SK-N-MC (cell line): ENCODE measurements at places on chromosomes 5 and 9.

- DNase-seq, result no peak
Observed at GRCh38 chr5:39209924-39210323, 9.4 kb downstream of the FYB1 start.

DNA sequence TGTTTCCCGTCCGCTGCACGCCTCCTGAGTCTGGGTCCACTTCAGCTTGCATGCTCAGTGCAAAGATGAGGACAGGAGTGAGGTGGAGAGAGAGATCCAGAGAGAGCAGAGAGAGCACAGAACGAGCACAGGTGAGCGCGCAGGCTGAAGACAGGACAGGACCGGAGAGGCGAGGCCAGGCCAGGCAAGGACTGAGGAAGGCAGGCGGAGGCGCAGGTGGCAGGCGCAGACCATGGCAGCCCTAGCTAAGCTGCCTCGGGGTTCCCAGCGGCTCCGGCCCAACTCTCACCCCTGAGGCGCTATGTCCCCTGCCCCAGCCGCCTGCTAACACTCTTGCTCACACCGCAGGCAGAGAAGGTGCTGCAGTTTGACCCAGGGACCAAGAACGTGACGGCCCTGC lies 9.7 kb downstream of the GRIN1 start:
- DNase-seq, result no peak

- DNase-seq, result no peak
Observed at GRCh38 chr9:137543237-137543963, 6.8 kb downstream of the PNPLA7 start.

DNA sequence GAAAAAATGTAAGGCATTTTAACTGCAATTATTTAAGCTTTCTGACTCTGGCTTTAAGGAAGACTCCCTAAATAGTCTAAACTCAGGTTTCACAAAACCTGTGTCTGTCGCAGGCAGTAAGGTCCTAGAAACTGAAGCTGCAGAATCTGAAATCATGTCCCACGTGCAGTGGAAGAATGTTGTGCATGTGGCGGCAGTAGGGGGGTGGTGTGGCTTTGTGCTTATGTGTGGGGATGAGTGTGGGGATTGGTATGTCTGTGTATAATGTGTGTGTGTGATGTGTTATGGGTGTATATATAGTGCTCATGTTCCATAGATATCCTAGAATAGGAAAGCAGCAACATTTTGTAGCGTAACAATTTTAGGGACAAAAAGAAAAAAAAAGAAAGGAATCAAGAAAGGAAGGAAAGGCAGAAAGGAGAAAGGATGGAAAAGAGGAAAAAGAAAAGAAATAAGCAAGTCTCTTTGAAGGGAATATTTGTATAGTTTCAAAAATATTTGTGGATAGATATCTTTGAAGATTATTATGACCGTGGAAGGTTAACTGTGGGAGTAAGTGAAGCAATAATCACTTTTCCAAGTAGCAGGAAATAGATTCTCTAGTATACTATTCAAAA lies 6.6 kb downstream of the ANKDD1B start:
- no peak for DNase-seq

GRCh38 chr5:179827680-179828079 lies 7.0 kb downstream of the SQSTM1 start:
- DNase-seq, result no peak

- no peak for DNase-seq
Observed at GRCh38 chr5:38369692-38370091, 111.3 kb downstream of the EGFLAM start.

DNA sequence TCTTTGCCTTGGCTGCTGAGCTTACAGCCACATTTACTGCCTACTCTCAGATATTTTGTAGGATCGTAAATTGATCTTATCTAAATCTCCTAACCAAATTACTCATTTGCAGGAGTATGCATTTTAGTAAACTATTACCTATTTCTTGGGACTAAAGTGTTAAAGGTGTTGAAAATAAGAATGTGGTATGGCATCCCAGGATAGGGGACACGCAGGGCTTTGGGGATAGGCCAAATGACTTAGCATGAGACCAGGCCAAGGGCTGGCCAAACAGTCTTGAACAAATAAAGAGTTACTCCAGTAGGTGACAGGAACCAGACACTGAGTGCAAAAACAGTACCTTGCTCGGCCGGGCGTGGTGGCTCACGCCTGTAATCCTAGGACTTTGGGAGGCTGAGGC lies 25.1 kb downstream of the TBC1D2 start:
- no peak for DNase-seq

GRCh38 chr5:136123236-136123768 lies 9.3 kb upstream of the SMAD5 start:
- no peak for DNase-seq

DNA sequence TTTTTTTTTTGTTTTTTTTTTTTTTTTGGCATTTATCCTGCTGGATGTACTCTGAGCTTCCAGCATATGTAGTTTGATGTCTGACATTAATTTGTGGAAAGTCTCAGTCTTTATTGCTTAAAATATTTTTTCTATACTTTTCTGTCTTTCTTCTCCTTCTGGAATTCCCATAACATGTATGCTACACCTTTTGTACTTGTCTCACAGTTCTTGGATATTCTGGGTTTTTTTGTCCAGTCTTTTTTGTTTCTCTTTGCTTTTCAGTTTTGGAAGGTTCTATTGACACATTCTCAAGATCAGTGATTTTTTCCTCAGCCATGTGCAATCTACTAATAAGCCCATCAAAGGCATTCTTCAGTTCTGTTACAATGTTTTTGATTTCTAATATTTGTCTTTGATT lies 19.4 kb upstream of the RFK start:
- no peak for DNase-seq

DNA sequence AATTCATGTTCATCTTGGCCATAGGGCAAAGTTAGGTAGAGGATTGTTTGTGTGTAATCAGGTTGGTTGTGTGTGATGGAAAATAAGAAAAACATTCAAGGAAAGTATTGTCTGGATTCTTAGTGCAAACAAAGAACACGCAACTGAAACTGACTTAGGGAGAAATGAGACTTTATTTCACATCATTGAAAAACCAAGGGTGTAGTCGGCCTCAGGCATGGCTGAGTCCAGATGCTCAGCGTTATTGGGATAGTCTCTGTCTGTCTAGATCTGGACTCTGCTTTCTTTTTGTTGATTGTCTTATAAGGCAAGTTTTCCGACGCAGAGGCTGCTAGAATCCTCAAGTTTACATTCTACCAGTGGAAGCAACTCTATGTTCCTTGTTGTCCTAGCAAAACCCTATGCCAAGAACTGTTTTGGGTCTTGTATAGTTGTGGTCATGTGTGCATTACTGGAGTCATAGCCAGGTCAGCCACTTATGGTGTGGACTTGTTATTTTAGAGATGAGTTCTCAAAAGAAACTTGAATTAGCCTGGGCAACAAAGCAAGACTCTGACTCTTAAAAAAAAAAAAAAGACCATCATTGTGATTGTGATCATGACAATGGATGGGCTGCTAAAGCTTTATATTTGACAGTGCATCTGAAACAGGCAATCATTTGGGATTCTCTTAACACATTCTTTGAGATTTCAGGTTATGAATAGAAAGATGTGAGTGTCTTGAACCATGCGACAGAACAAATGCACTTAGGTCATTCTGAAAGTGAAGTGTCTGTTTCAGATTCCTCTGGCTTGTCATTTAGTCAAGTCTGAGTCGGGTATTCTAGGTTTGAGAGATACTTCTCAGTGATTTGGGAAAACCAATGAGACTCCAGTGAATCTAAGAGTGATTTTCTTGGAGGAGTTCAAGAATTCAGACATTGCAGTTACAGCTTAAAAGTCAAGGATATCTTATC lies 82.6 kb downstream of the DOCK2 start:
- DNase-seq, result no peak

GRCh38 chr5:89457411-89458331 lies 574.7 kb upstream of the MEF2C start:
- DNase-seq, result no peak

DNA sequence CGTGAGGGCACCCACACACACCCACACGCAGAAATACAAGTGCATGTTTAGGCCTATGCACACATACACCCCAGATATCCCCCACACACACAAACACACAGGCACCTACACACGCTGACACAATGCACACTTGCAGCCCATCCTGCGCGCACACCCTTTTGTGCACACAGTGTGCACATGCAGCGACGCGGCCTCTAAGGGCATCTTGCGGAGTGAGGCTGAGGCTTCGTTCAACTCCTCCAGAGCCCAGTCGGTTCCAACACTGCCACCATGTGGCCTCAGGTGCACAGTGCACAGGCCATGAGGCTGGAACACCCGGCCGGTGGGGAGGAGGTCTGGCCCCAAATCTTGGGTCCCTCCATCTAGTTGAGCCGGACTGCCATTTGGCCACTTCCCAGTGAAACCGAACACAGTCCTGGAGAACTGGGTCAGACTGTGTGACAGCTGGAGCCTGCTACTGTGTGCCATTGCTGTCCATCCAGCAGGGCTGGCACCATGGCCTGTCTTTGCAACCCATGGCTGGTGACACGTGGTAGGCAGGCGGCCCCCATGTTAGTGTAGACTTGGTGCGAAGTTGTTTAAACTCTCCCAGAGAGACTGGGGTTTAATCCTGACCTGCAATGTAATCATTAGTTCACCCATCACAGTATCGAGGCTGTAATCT lies 97.7 kb upstream of the MVB12B start:
- DNase-seq, result no peak

DNA sequence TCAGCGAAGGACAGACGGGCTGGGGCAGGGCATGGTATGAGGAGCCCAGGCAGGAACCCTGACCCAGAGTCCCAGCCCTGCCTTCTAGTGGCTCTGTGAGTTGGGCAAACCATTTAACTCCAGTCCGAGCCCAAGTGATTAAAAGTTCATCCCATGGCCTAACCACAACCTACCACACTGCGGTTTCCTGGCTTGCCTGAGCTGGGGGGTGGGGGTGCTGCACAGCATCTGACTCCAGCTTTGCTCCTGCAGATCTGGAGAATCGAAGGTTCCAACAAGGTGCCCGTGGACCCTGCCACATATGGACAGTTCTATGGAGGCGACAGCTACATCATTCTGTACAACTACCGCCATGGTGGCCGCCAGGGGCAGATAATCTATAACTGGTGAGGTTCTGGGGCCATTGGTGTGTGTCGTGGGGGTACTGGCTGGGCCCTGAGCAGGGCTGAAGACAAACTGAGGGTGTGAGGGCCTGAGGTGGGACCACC lies 49.0 kb downstream of the STOM start:
- DNase-seq, result no peak

DNA sequence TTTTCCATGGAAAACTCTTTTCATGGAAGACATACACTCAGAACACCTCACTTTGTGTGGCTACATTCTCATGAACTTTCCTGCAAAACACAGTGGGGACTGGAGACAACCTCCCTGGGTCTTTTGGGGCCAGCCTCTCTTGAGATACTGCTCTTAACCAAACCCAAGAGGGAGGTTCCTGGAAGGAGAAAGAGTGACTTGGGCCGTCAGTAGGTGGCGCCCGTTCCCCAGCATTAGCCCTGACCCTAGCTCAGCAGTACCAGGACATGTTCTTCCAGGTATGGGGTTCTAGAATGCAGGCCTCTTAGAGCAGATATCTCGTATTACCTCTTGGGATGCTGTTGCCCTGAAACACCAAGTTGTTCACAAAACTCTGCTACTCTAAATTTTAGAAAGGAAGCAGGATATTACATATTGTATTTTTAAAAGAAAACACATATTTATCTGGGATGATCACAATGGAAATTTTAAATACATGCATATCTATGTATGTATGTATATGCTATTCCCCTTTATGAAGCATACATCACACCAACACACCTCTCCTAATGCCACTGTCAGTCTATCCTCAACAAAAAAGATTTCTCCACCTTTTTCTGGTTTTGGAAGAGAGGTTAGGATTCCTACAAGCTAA lies 15.8 kb upstream of the GLIS3 start:
- peak; percentile 47 for DNase-seq

DNA sequence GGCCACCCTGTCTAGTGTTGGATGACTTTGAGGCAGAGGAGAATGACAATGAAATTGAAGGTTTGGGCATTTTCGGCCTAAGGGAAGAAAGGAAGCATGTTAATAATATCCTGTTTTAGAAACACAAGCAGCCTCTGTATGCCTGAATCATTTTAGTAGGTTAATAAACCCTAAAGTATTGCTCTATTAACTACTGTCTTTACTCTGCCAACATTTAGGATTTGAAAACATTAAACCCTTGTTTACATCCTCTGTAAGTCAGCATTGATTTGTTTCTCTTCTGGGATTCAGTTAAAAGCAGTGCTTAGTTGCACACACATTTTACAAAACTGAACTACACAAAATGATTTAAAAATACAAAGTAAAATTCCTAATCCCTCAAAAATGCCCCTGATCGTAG lies 358.9 kb downstream of the ARRDC3 start:
- no peak for DNase-seq

- DNase-seq, result no peak
Observed at GRCh38 chr5:173197375-173197891, 37.6 kb downstream of the NKX2-5 start.

DNA sequence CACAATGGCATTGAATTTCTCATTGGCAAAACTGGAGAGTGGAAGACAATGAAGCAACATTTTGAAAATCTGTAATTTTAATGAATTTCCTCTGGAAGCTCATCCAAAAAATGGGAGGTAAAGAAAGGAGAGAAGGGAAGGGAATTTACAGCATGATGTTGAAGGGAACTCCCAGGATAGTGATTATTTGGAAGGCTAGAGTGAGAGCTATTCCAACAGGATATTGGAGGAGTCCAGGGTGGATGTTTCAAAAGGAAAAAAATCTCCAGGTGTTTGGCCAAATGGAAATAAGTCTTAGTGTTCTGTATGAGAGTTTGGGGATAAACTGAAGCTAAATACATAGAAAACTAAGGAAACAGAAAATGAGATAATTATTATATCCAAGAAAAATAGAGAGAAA lies 106.2 kb downstream of the IZUMO3 start:
- no peak for DNase-seq

GRCh38 chr5:5665225-5666075 lies 243.0 kb downstream of the ICE1 start:
- no peak for DNase-seq

GRCh38 chr9:75624998-75625397 lies 265.5 kb upstream of the PCSK5 start:
- no peak for DNase-seq

GRCh38 chr9:122216798-122217418 lies 11.8 kb downstream of the LHX6 start:
- no peak for DNase-seq

GRCh38 chr5:134136221-134136631 lies 21.7 kb downstream of the TCF7 start:
- no peak for DNase-seq

GRCh38 chr9:121721058-121721350 lies 69.6 kb downstream of the DAB2IP start:
- DNase-seq, result no peak

DNA sequence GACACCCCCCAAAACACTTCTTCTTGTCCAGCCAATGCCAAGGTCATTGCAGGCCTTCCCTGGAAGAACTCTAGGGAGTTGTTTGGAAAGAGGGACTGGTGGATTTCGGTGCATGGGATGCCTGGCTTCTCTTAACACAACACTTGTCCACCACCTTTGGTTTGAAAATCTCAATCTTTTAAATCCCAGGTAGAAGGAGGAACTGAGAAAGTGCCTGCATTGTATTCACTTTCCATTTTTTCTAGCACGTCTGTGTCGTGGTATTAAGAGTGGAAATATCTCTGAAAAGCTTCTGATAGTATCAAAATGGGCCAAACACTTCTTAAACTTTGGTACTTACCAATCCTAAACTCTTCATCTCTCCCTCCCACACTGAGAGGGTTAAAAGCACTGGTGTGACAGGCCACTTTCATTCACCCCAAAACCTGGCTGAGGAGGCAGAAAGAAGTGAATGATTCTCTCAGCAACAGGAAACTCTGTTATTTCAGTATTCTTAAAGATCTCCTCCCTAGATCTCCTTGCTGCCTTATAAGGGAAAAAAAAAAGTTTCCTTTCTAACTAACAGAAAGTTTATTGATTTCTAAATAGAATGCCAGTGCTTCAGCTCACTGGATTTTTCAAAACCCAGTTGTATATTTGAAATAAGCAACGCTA lies 3.9 kb upstream of the NFIB start:
- no peak for DNase-seq
